Fibroblast of skin of back (primary cell): ENCODE measurements at places on chromosomes 4 and X.

GRCh38 chr4:138275963-138276621 lies 33.9 kb upstream of the SLC7A11 start:
- peak; percentile 91 for DNase-seq

GRCh38 chr4:2135083-2135482 lies 76.0 kb downstream of the NAT8L start:
- DNase-seq: peak; percentile 53

- DNase-seq: no peak
These were observed 65.3 kb downstream of the ELOVL6 start for GRCh38 chr4:110132816-110133719.

DNA sequence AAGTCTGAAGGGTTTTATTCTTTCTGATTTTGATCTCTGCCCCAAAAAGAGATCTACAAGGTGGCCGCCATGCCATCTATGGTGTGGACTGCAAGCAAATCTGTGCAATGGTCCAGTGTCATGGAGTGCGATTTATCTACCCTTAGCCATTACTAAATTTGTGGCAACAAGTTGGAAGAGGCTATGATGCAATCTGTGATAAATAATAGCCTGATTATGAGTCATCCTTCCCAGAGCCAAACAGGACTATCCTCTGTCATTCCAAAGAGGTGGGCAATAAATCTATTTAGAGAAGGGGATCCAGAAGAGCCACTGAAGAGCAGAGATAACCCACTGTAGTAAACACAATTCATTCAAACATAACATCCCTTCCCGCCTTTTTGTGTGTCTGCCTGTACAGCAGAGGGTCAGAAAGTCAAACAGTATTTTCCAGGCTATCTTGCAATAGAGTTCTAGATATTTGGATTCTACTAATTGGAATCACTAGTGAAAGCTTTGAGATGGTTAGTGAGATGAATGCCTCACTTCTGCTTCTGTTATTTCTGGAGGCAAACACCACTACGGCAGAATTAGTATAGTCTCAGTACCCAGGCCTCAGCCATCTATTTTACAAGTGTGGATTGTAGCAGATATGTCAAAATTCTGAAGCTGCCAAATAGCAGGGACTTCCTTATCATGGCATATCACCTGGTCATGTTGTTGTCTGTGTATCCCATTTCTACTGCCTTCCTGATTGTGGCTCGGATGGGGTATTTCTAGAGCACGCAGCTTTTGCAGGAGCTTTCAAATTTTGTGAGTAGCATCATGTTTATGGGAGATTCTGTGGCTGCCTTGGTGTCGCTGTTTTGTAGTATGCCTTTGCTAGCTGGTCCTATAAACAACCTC lies 192.0 kb downstream of the SMIM20 start:
- peak; percentile 56 for DNase-seq

DNA sequence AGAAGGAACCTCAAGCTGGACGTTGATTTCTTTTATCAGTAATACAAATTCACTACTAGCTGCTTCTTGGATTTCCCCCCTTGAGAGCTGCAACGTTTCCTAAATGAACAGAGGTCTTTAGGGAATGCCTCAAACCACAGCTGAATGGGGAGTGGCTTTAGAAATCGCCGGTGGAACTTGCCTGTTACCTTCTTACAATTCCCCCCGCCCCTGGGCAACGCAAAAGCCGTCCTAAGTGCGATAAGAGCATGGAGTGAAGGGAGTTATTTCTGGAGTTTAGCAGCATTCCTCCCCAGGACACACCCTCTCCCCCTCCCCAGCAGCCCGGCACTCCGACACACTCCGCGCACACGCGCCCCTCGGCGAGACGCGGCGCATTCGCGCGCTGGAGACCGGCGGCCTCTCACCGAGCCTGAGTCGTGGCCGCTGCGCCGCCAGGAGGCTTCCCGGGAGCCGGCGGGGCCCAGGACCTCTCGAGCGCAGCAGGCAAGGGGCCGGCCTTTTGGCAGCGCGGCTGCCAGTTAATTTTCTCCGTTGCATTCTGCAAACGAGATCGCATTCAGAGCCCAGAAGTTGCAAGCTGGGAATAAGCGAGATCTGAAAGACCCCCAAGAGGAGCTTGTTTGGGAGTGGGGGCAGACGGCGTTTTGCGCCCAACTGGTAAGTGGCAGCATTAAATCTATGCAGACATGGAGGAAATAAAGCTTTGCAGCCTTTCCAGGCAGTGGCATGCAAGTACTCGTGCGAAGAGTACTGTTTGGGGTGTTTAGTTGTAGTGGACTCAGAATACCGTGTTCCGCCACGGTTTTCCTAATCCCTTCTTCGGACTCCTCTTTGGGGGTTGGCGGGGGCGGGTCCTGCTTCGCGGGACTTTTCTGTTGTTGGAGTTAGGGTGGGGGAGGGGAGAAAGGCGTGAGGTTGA lies 134.7 kb downstream of the PALLD start:
- DNase-seq: peak; percentile 77

GRCh38 chr4:68717999-68718398 lies 47.5 kb upstream of the UGT2B15 start:
- DNase-seq: no peak

DNA sequence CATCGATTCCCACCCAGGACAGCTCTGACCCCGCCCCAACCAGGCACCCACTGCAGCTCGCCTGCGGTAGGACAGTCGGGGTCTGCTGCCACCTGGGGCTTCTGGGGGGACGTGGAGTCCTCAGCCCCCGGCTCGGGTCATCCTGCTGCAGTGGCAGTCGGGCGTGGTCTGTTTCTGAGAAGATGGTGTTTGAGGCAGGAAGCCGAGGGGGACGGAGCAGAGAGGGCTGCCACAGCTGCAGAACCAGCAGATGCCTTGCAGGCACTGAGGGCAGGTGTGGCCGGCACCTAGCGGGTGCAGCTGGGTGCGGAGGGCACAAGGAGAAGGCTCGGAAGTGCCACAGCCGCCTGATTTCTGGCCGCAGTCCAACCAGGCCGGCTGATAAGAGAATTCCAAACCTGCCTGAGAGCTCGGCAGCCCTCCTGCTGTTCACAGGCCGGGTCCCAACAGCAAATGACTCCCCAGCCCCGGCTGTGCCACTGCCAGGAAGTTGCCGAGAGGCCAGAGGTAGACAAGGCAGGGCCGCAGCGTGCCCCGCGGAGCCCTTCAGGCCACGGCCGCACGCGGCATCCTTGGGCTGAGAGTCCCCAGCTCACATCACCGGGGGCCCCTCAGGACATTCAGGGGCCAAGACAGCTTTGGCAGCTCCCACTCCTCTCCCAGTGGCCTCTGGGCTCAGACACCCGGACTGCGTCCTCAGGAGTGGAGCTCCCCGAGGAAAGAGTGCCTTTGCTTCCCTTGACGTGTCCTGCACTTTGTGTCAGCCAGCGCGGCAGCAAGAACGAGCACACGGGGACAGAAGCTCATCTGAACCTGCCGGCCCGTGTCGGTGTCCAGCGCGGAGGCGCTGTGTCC lies 9.4 kb upstream of the CPLX1 start:
- DNase-seq: no peak

DNA sequence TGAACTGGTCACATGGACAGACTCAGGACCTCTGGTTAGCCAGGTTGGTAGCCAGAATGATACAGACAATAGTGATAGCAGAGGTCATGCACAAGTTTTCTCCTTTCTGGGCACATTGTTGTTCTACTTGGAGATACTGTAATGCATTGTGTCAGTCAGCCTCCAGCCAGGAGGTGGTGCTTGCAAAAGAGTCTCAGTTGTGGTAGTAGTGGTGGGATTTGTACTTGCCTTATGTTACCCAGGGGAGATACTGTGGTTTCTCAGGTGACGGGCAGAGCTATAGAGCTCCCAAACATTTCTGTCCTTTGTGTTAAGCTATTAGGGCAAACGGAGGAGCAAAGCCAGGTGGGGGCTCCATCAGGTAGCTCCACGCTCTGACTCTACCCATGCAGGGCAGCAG lies 190.5 kb downstream of the STPG2 start:
- no peak for DNase-seq

- peak; percentile 84 for DNase-seq
These were observed 16.8 kb upstream of the NFXL1 start for GRCh38 chr4:47930971-47931804.

GRCh38 chr4:145496292-145496691 lies 14.6 kb downstream of the SMAD1 start:
- no peak for DNase-seq

GRCh38 chr4:3768842-3769641 lies 2.9 kb downstream of the ADRA2C start:
- no peak for DNase-seq

- no peak for DNase-seq
These were observed 463.8 kb upstream of the PABPC4L start for GRCh38 chr4:134665429-134665828.

GRCh38 chrX:45771560-45772340 lies 571.1 kb upstream of the DIPK2B start:
- peak; percentile 79 for DNase-seq

GRCh38 chr4:77695774-77696173 lies 90.2 kb downstream of the CXCL13 start:
- DNase-seq: peak; percentile 97

GRCh38 chr4:65311120-65311519 lies 359.2 kb downstream of the EPHA5 start:
- DNase-seq: no peak

GRCh38 chrX:139787601-139788000 lies 79.6 kb upstream of the MCF2 start:
- DNase-seq: no peak

GRCh38 chrX:47723689-47724088 lies 64.7 kb upstream of the UXT start:
- no peak for DNase-seq

- no peak for DNase-seq
These were observed 221.7 kb downstream of the BCOR start for GRCh38 chrX:39875834-39876628.

GRCh38 chr4:126007142-126007541 lies 692.4 kb downstream of the FAT4 start:
- DNase-seq: no peak

DNA sequence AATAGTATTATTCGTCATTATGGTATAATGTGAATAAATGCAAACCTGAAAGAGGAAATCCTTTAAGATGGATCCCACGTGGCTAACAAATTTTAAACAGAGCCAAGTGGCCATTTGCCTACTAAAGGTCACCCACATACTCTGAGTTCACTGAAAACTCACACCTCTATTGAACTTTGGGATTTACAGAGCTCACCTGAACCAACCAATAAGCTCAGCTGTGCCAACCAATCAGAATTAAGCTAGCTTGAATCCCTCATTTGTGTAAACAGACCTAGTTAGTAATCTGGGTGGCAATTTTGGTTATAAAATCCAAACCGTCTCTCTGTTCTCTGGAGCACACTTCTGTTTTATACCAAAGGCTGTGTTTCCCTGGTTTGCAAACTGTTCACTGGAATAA lies 5.4 kb upstream of the NUDT9 start:
- DNase-seq: no peak

GRCh38 chr4:181982856-181983255 lies 260.3 kb upstream of the TENM3 start:
- no peak for DNase-seq

DNA sequence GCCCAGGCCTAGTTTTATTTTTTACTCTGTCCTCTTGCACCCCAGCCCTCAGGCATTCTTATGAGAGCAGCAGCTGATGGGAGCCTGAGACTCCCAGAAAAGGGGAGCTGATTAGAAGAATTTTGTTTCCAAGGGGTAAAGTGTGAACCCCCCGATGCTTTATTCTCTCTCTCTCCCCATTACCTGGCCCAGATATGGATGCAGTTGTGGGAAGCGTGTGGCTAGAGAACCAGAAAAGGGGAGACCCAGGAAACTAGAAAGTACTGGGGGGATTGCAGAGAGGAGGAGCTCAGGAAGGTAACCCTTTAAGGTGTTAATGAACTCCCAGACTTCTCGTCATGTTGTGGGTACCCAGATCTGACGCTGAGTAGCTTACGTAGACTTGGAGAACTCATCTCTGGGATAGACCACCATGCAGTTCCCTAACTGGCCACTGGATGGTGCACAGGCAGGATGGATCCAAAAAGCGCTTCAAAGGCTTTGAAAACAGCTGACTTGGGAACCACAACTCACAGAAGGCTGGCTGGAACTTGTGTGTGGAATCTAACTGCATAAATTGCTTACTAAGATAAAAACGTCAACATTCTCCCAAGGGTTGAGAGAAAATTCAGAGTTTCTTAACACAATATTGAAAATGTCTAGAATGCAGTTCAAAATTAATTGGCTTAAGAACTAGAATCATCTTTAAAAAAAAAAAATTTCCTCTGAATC lies 64.7 kb downstream of the TBC1D14 start:
- DNase-seq: peak; percentile 84

DNA sequence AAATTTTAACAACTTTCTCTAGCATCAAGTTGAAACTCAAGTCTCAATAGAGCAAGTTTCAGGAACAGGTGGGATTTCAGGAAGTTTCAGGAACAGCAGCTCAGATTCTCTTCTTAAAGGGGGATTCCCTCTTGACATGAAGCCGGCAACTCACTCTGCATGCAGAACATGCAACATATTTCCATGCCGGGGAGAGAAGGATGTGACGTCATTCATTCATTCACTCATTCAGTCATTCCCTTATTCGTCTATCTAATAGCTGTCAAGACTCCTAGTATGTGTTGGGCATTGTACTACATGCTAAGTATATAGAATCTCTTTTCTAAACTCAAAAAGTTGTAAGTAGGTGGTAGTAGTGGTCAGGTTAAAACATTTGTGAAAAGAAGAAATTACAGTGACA lies 4.8 kb upstream of the FAM9A start:
- DNase-seq: no peak

DNA sequence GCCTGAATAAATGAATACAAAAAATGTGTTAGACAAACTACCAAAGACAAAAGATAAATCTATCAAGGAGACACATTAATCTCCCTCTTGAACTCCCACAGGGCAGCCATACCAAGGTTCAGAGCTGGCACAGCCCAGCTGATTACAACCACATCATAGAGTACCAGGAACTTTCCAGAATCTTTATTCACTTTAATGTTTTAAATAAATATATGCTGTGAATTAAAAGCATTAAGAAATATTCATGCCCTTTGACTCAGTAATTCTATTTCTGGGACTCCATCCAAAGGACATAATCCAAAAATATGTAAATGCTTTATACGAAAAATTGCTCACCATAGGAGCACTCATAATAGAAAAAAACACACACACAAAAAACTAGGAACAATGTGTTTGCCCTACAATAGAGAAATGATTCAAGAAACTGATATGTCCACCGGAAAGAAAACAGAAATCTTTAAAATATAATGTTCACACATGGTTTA lies 126.0 kb downstream of the LDB2 start:
- DNase-seq: peak; percentile 92

GRCh38 chr4:128831531-128832242 lies 22.2 kb downstream of the JADE1 start:
- DNase-seq: peak; percentile 44

- DNase-seq: peak; percentile 18
These were observed 433.4 kb downstream of the PDGFC start for GRCh38 chr4:156538210-156538609.

DNA sequence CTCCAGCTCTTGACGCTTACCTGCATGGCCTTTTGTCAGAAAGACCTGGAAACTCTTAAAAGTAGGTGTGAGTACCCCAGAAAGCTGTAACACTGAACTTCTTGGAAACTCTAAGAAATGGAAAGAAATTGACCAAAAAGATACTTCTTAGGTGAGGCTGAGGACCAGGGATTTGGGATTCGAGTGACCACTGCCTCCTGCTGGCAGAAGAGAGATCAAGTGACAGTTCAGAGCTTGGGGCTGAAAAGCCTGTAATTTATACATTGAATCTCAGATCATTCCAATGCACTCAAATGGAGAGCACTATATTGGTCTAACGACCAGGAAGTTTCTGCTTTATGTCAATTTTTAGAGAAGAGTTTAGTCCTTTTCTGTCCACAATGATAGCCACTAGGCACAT lies 204.6 kb downstream of the PDGFRA start:
- no peak for DNase-seq

GRCh38 chrX:23953908-23954269 lies 46.1 kb downstream of the CXorf58 start:
- no peak for DNase-seq

GRCh38 chr4:165418073-165418472 lies 39.3 kb downstream of the CPE start:
- DNase-seq: no peak
